AG08395 (cell line): ENCODE measurements at places on chromosomes 12 and 14.

GRCh38 chr12:126040307-126040706, 975.1 kb downstream of the AACS start:
- no peak for DNase-seq

DNA sequence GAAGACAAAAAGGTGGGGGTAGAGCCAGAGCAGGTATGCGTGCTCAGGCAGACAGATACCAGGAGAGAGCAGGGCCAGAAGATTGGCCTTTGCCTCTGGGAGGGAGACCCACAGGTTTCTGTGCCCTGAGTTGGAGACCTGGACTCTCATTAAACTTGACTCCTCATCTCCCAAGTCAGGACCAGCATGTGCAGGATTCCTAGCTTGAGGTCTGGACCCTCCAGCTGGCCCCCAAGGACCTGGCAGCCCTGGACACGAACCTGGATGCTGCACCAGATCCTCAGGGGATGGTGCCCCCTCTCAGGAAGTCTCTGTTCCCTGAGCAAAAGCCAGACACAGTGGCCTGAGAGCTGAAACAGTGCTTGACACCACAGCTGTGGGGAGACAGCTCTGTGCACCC, 10.5 kb upstream of the KRT73 start:
- no peak for DNase-seq

GRCh38 chr12:2284857-2285256, 232.1 kb downstream of the CACNA1C start:
- DNase-seq: peak; percentile 75

DNA sequence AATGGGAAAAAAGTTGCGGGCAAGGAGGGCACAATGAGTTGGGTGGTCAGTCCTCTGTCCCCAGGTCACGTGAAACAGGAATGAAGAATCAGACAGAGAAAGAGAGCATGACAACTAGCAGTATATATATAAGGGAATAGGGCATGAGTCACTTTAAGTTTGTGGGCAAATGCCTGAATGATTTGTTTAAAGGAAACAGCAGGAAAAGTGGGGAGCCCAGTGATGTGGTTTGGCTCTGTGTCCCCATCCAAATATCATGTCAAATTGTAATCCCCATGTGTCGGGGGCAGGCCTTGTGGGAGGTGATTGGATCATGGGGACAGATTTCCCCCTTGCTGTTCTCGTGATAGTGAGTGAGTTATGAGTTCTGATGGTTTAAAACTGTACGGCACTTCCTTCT, 195.3 kb upstream of the IGF1 start:
- peak; percentile 38 for DNase-seq

GRCh38 chr14:33307691-33308251, 369.1 kb downstream of the NPAS3 start:
- peak; percentile 89 for DNase-seq

GRCh38 chr14:77859934-77860570, 60.1 kb downstream of the ADCK1 start:
- DNase-seq: no peak

- no peak for DNase-seq
These were observed 45.4 kb downstream of the SRGAP1 start for GRCh38 chr12:63889721-63890509.

- no peak for DNase-seq
These were observed 105.6 kb upstream of the FRMD6 start for GRCh38 chr14:51546099-51546498.

DNA sequence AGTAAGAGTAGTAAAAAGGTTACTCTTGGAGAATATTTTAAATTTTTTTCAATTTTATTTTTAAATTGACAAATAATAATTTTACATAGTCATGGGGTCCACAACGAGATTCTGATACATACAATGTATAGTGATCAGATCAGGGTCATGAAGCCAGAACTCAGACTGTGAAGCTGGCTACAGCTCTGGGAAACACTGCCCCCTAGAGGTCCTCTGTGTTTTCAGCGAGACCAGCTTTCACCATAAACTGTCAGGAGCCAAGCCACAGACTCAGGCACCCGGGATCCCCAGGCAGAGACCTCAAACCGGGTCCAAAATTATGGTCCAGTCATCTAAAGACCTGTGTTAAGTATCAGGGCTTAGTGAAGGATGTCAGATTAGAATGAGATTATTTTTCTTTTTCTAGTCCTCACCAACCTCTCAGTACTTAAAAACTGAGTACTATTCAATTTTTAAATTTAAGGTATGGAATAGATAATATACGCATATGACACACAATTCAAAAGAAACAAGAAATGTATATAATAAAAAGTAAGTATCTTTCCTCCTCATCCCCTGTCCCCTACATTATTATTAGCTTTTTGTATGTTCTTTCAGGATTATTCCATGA, 397.1 kb downstream of the MDGA2 start:
- DNase-seq: no peak

- peak; percentile 90 for DNase-seq
These were observed at the start of gene EMP1 for GRCh38 chr12:13196130-13196921. EMP1 (plus strand) TSS chr12:13196726; CDS start chr12:13211511, 14,785 bp downstream.

GRCh38 chr12:49904601-49905000, 901 bp upstream of the FAIM2 start:
- no peak for DNase-seq

DNA sequence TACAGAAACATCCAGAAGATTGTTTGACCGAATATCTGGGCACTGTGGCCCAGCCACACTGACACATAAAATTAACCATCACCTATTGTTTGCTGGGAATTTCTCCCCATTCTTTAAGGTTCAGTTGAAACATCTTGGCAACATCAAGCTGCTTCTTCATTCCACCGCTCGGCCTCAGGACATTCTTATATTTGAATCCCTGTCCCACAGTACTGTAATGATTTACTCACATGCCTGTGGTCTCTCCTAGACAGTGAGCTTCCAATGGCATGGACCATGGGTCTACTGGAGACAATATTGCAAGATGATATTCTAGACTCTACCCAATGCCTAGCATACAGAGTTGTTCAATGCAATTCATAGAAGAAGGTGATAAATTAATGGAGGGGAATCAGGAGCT, 56.1 kb downstream of the EMP1 start:
- no peak for DNase-seq

DNA sequence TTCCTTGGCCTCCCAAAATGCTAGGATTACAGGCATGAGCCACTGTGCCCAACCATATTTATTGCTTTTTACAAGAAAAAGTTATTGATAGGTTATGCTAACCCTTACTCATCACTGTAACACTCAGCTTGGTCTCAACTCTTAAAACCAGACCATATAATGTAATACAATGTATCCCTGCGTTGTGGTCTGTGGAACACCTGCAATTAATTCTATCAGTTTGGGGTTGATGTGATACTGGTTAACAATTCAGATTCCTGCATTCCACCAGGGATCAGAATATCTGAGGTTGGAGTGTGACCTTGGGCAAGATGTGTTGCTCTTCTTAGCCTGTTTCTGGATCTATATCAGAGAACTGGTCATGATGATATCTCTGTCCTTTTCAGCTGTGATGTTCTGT, 419.0 kb downstream of the RAD51B start:
- DNase-seq: no peak

- DNase-seq: no peak
These were observed 443.2 kb upstream of the TMEM132C start for GRCh38 chr12:127823801-127824200.

DNA sequence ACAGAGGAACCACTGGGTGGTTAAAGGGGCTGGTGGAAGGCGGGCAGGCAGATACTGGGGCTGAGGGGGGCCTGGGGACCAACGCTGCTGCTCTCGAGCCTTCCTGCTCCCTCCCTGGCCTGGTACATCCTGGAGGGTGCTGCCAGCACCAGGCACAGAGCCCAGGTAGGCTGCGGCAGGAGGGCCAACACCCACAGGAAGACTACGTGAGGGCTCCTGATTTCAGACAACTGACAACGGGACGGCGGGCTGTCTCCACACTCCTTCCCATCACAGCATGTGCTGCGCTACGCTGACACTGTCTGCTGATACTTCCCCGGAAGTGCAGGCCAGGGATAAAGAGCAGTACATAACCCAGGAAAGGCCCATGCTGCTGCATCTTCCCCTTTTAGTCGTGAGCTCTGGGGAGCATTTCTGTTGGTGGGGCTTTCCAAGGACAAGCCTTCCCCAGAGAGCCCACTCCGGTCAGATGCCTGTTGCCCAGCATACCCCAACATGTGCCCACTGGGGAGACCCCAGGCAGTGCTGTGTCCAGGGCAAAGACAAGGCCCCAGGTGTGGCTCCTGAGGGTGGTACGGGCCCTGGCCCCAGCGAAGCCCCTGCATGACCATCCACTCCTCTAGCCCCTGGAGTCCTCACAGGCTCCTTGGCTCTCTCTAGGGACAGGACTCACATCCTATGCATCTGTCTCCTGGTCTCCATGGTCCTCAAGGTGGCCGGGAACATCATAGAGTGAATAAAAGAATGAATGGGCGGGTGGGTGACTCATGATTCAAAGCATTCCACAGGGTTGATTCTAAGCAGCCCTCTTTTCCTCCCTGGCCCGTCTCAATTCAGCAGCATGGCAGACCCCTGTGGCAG, 38.0 kb downstream of the CHGA start:
- DNase-seq: peak; percentile 76

DNA sequence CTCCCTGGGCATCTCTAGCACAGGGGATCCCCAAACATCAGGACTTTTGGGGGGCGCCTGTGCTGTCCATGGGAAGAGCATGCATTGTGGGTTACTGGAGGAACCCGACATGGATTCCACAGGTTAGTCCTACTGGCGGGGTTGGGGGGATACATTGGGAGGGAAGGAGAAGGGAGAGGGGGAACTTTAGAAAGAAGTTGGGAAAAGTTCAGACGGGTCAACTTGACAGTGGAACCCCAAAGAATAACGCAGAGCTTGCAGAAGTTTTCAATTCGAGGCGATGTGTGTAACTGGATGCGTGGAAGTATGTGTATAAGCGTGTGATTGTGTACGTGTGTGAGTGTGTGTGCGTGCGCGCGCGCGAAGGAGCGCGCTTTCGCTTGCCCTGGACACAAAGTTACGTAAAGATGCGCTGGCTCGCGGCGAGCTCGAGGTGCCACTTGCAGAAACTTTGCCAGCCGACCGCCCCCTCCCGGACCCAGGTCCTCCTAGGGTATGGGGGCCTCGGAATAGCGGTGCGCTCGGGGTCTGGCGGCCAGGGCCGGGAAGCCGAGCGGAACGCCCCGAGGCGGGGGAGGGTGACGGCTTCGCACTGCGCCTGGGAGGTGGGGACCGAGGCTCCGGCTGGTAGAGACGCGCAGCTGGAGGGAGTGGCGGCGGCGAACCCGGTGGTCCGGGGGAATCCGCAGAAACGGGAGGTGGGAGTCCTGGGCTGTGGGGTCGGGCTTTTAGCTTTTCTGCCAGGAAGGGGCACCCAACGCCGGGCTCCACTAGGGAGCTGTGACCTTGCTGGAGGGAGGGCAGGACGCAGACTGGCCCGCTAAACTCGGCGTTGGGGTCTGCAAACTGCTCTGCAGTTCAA, 669 bp downstream of the RFX4 start:
- DNase-seq: no peak

- no peak for DNase-seq
These were observed 22.1 kb upstream of the CEP170B start for GRCh38 chr14:104843006-104843405.

- DNase-seq: no peak
These were observed 10.7 kb downstream of the GPR19 start for GRCh38 chr12:12685305-12685704.

GRCh38 chr14:100622224-100622623, 35.0 kb upstream of the BEGAIN start:
- no peak for DNase-seq
